ENCODE measurements at places on chromosomes 6 and 20.

GRCh38 chr6:72250664-72251063, 364.3 kb downstream of the RIMS1 start:
- DNase-seq, result no peak

- DNase-seq, result no peak
Measured at GRCh38 chr20:64211874-64212658, 43.5 kb upstream of the PCMTD2 start.

- no peak for DNase-seq
Measured at GRCh38 chr20:51799401-51799860, 2.9 kb downstream of the SALL4 start.

DNA sequence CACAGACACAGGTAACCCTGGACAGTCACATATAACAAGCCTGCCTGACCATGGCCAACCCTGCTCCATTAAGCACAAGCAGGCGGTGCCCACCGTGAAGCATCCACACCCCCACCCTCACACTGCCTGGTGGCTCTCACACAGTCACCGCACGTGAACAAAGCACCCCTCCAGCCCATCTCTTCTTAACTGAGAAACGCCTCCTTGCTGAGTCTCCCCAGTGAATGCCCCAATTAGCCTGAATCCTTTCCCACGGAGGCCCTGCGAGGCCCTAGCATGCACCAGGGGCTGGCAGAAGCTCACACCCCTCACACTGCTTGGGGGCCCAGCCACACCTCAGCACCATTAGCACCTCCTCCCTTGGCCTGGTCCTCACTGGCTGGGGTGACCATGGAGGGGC, 72.3 kb downstream of the GRM4 start:
- DNase-seq, result no peak

- DNase-seq, result no peak
Measured at GRCh38 chr20:12395353-12395752, 477.7 kb downstream of the BTBD3 start.

- no peak for DNase-seq
Measured at GRCh38 chr6:32764048-32764447, 716 bp upstream of the HLA-DQB2 start.

GRCh38 chr6:132592855-132593254, 3.3 kb upstream of the TAAR5 start:
- DNase-seq, result no peak

DNA sequence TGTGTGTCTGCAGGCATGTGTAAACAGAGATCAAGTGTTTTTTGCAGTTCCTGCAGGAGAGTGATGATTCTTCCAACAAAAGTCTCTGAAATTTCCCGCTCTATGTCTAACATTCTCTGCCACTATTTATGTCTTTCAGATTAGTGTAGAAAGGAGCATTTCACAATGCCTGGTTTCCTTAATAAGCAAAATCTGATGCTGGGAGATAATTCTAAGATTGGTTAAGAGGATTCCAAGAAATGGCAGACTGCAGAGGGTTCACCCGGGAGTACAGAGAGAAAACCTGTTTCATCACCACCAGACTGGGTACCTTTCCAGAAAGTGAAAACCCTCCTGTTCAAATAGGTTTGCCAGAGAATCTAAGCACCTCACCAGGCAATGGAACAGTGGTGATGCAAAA, 62.7 kb downstream of the FOXC1 start:
- no peak for DNase-seq

- no peak for DNase-seq
Measured at GRCh38 chr6:40274058-40274457, 313.1 kb downstream of the LRFN2 start.

DNA sequence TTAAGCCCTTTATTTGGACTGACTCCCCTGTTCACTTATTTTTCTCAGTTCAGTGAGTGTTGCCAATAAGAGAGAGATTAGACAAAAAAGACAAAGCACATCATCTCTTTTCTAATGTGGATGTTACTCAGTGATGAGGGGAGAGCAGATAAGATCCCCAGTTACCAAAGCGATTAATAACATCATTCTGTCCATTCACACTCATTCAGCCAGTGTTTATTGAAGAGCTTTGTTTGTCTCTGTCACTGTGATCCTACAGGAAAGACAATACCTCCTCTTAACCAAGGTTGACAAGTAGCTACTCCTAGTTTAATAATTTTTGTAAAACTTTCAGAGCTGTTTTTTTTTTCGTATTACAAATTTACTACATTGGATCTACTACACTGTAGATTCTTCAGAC, 163.0 kb downstream of the EYA4 start:
- no peak for DNase-seq

- DNase-seq, result no peak
Measured at GRCh38 chr6:1295420-1295819, 16.5 kb upstream of the FOXQ1 start.

GRCh38 chr6:50681213-50681824, 32.0 kb upstream of the TFAP2D start:
- DNase-seq, result no peak

GRCh38 chr6:151664390-151664789, 143.1 kb upstream of the ESR1 start:
- no peak for DNase-seq

DNA sequence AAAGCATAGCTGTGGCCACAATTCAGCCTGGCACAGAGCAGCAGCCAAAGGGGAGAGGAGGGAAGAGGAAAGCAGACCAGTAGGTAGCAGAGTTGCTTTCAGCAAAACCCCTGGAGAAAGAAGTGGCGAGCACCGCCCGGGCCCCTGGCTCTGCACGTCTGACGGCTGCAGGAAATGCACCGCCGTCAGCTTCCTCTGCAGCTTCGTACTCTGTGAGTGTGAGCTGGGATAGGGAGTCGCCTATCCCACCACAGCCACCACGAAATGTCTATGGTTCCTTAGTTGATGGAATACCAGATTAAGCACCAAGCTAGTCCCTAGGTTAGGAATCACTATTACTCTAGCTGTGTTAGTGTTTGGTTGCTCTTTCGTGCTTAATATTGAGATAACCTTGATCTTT, 79.9 kb upstream of the NAA20 start:
- peak; percentile 59 for DNase-seq

DNA sequence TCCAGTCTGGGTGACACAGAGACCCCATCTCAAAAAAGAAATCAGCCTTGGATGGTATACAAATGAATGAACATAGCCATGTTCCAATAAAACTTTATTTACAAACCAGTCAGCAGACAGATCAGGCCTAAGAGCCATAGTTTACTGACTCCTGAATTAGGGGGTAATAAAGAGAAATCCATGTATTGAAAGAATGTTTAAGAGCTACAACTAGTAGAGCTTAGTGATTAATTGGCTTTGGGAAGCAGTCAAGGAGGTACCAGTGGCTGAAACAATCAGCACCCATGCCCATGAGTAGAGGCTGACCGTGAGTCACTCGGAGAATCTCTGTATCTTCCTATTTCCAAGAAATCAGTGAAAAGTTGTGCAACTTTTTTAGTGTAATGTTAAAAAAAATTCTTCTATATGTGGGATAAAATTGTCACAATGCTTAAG, 223.6 kb upstream of the RREB1 start:
- DNase-seq, result no peak

DNA sequence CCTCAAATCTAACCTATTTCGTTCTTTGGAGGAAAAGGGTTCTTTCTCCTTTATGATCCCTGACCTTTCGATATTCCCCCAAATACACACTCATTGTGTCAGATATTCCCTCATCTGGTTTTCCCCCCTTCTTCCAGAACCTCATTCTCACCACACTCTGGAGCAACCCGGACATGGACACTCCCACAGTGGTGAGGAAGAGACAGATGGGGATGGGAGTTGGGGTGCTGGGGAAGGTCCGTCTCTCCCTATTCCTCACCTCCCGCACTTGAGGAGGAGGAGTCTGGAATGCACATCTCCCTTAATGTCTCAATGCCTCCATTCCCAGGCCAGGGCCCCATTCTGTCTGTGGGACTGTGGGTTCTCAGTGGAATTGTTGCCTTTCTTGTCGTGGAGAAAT, 1.3 kb downstream of the SLC39A7 start:
- DNase-seq, result no peak

DNA sequence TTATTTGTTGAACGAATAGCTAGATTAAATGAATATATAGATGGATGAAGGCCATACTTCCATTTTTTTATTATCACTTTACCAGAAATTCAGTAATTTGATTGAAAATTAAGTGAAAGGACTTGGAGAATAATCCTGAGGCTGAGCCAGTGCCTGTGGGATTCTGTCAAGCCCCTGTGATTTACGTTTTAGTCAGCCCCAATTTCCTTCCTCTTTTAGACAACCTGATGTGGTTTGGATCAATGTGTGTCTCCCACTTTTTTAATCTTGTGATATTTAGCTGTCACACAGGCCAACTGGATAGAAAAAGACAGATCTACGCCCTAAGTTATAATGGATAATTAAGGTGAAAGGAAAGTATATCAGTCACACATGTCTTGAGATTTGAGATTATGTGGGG, 188.8 kb downstream of the EDN1 start:
- DNase-seq, result no peak

DNA sequence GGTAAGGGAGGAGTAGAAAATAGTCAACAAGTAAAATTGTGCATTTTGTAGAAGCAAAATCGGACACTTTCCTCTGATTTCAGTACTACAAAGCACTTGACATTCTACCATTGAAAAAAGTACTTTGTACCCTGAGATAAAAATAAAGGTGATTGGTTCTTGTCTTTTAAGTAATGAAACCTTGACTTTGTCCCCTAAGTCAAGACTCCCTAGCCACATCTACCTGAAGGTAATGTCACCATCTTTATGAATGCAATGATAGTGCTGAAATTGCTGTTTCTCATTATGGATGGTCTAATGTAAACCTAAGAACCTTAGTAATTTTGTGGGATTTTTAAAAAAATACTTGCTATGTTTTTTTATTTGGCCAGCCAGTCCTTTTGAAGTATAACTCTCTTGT, 2.4 kb upstream of the MAN1A1 start:
- DNase-seq, result no peak

DNA sequence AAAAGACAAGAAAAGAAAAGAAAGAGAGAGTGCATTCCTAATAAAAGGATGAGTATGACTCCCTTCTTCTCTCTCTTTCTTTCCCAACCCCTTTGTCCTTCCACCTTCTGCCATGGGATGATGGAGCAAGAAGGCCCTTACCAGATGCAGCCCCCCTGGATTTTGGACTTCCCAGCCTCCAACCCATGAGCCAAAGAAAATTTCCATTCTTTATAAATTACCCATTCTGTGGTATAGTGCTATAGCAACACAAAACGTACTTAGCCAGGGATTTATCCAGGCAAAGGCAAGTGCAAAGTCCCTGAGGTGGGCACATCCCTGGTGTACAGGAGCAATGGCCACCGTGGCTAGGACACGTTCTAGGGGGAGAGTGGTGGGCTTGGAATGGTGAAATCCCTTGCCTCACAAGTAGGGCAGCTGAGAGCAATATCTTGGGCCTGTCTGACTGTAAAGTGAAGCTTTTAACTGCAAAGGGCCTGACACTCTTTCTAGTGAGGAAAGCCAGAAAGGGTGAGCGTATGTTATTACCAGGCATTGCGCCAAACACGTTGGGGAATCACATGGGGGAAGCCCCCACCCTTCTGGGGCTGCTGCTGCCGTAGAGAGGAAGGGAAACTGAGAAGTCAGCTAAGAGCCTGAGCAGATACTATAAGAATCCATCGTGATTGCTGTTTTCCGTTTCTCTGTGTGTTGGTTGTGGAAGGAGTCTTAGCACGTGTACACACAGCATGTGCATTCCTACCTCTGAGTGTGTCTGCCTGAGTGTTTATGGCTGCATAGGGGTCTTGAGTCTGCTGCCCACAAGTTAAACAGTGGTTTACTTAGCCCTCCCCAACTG, 50.7 kb upstream of the SIRPA start:
- DNase-seq, result peak; percentile 61

DNA sequence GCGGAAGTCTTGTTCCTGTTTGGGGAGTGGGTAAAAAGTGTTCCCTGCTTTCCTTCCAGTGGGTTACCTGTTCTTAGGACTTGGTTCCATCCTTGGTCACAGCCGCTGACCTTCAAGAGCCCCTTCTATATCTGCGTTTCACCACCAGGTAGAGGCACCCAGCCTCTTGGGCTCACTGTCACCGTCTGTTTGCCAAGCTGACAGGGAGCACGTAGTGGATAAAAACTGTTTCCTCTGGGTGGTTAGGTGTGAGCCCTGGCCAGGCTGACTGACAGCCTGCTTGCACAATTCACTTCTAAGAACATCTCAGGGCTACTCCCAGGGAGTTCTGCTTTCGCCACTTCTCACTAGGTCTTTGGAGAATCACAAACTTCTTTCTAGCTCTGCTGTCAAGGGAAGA, 1.8 kb upstream of the JPH2 start:
- DNase-seq, result peak; percentile 57

GRCh38 chr6:145025488-145025887, 709.8 kb downstream of the EPM2A start:
- no peak for DNase-seq

GRCh38 chr6:138092686-138093085, 14.5 kb downstream of the PERP start:
- DNase-seq, result no peak

DNA sequence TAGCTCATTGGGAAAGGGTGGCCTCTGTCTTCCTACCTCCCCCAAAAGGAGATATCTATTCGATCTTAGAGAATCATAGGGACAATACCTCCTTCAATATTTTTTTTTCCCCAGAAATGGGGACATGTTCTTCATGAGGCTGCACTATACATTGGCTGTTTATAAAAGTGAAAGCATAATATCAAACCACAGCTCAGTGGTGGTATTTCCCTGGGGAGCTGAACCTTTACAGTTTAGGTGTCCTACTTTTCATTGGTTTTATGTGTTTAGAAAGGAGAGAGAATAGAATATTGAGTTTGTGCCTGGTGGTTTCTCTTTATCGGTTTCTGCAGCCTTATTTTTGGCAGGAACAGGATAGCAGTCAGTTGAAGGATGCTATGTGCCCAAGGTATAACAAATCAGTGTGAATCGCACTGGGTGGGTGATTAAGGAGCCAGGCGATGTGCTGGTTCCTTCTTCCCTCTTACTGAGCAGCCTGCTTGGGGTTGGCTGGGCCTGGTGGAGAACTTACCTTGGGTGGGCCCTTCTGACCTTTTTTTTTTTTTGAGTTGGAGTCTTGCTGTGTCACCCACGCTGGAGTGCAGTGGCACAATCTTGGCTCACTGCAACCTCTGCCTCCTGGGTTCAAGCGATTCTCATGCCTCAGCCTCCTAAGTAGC, 25.2 kb downstream of the UST start:
- no peak for DNase-seq

DNA sequence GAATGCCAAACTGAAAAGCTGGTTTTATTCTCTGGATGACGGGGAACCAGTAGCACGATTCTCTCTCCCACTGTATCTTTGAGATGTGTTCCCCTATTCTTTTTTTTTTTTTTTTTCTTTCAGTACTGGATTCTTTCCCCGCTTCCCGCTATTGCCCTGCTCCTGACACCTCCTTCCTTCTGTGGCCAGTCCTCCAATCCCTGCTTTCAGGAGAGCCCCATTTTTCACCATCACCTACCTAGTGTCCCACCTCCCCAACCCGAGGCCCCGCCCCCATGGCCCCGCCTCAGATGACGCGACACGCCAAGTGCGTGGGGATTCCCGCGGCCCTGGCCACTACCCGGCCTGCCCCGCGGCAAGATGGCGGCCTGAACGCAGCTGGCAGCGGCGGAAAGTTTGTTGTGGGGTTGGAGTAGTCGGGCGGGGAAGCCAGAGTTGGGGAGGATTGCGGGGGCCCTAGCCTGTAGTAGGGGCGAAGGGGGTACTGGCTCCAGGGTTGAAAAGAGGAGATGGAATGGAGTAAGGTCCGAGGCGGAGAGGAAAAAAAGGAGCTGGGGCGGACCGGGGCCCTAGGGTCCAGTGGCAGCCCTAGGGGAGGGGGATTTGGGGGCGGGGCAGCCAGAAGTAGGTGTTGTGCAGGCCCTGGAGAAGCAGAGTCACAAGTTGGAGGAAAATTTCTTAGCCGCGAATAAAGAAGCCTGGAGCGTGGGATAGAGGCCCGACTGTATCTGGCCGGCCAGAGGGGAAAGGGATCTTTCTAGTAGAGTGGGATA, at the start of gene TJAP1:
TJAP1 (plus strand) TSS at position 336 of the 773 bp plus-strand sequence. CDS start 21,432 bp downstream, outside the sequence.
- DNase-seq, result peak; percentile 91
